ENCODE measurements at places on chromosomes 11 and 22. TPM values are rescaled to one million over a fixed set of nuclear protein-coding genes. Genes with fewer than 3 reads are reported as not detected.

- no peak for DNase-seq
These were observed 1.2 kb downstream of the UBXN1 start for GRCh38 chr11:62677714-62678113.

GRCh38 chr11:1500466-1501420 lies 14.2 kb upstream of the MOB2 start:
- no peak for DNase-seq

- DNase-seq, result peak; percentile 36
These were observed 27.6 kb downstream of the ART5 start for GRCh38 chr11:3613998-3614741.

- DNase-seq, result no peak
These were observed 10.7 kb upstream of the NLRP6 start for GRCh38 chr11:267491-267994.

GRCh38 chr22:19663821-19664355 lies 50.4 kb upstream of the SEPTIN5 start:
- peak; percentile 61 for DNase-seq

DNA sequence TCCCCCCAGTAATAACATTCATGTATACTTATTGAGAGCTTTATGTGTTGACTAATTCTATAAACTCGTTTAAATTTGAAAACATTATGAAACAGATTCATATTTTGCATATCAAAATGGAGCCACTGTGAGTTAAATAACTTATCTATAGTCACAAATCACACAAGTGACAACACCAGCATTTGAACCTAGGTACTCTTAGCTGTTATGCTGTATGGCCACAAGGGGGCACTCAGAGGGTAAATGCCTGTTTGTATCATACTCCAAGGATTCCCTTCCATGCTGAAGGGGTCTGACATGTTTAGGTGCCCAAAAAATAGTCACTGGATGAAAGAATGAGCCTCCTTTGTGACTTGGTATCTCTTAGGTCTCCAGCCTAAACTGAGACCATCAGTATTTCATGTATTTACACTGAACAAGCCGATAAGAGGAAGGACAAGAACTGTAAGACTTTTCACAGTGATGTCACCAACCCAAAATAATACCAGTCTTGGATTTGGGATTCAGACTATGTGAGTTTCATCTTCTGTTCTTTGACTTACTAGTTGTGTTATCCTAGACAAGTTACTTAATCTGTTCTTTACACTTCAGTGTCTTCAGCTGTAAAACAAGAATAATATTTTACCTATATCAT lies 12.2 kb upstream of the OR52D1 start:
- DNase-seq, result peak; percentile 57

SYT13 gene
- 1.5 TPM for total RNA-seq

SLC43A3 gene
- 49.4 TPM for total RNA-seq

DNA sequence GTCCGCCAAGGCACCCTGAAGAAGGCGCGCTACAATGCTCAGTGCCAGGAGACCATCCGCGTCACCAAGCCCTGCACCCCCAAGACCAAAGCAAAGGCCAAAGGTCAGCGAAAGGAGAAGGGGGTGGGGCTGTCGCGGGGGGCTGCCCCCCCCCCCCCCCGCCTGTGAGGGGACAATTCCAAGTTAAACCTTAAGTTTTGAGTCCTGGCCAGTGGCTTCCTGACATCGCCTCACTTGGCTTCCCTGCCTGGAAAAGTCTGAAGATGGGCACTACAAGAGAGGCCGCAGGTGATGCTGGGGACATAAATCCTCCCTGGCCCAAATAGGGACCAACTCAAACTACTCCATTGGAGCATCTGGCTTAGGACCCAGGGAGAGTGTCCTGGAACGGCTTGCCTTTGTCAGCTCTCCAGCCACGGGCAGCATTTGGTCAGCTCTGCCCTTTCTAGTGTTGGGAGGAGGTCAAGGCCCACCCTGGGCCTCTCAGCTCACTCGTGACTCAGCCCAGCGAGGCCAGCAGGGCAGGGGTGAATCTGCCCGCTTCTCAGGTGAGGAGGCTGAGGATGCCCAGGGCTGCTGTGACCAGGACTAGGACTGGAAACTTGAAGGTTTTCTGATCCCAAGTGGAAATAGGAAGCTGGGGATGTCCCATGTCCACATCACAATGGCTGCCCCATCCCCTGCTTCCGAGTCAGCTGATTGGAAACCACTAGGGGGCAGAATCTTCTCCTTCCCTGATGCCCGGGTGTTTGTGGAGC lies 1.4 kb downstream of the MDK start:
- DNase-seq, result no peak

OR56B4 gene
- total RNA-seq, result not detected

GRCh38 chr11:74696500-74696899 lies 34.7 kb downstream of the CHRDL2 start:
- DNase-seq, result no peak

ADAMTS15 gene
- 35.1 TPM for total RNA-seq

DNA sequence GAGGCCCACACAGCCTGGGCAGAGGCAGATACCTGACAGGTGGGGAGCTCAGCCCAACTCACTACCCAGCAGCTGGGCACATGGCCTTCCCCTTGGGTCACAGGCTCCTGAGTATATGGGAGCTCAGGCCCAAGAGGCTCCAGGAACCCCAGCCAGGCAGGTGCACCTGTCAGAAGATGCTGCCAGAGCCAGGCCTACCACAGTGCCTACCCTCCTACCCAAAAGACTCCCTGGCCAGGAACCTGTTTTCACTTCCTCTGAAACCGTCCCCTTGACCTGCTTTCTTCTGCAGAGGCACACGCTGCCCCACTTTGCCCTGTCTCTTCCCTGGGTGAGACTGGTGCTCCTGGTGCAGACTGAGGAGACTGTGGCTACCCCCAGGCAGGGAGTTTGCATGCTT lies 2.9 kb downstream of the CHID1 start:
- DNase-seq, result no peak

DNA sequence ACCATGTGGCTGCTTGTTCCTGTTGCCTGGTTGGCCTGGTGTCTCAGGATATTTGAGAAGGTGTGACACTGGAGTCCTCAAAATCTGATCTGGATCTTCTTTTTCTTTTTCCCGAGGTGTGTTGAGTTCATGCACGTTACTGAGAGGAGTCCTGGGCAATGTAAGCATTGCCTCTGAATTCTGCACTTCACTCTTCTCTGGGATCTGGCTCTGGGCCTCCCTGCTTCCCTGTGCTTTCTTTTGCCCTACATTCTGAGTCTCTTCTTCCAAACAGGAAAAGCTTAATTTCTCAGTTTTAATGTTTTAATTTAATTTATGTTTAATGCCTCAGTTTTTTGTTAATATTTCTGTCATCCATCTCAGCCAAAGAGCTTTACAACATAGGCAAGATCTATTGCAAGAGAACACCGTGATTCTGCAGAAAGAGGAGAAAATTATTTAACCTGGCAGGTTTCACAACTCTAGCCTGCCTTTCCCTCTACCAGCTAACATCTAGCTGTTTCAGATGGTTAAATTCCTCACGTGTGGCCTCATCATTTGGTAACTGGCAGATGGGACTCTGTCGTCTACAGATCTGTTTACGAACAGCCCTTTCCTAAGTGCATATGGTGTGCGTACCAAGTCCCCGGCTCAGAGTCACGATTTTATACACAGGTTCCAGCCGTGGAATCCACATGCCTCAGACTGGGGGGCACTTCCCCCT lies 24.7 kb downstream of the LDLRAD3 start:
- DNase-seq, result no peak

DNA sequence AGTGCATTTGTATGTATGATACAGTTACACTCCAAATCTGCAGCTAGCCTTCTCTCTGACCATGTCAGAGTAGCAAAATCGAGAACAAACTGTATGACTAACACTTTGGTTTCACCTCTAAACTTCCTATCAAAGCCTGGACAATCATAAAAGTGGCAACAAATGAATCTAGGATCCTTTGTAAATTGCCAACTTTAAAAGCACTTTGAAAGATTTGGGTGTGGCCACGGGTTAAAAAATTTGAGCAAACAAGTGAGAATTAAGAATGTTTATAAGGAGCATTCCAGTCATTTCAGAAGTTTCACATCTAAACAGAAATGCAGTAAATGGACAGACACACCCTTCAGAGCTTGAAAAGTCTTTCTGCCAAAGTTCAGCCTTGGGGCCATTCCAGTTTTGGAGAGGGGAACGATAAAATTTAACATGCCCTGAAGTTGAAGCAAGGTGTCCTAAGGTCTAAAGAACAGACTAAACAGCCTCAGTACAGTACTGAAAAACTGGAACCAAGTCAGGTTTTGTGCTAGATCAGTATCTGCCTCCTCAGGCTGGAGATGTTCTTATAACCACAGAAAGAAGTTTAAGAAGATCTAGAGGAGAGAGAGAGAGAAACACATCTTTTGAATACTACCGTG lies 181.9 kb upstream of the BDNF start:
- DNase-seq, result no peak

GRCh38 chr11:2439820-2440219 lies 4.5 kb downstream of the TRPM5 start:
- no peak for DNase-seq

DNA sequence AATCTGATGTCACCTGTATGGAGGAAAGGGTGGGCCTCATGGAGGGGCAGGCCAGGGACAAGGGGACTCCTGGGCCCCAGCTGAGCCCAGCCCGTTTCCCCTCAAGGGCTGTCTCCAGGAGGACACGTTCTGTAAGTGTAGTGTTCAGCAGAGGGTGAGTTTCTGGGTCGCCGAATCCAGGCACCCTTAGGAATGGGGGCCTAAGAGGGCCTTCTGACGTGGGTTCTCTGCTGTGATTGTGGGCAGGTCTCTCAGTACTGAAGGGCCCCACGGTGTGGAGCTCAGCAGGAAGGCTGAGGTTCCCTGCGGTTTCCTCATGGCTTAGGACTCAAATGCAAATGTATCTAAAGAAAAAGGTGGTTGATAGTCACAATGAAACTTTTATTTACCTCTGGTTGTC lies 6.5 kb downstream of the PTDSS2 start:
- no peak for DNase-seq

Data from tongue (tissue), 3 donors.